ENCODE measurements at places on chromosomes 12 and 14.

GRCh38 chr12:85516667-85517325 lies 236.8 kb downstream of the ALX1 start:
- DNase-seq, result no peak

- no peak for DNase-seq
Measured at GRCh38 chr14:74670726-74671411, 42.0 kb downstream of the AREL1 start.

GRCh38 chr12:113136128-113136989 lies 798 bp upstream of the RASAL1 start:
- no peak for DNase-seq

- no peak for DNase-seq
Measured at GRCh38 chr12:51972849-51973273, 21.4 kb downstream of the ACVR1B start.

GRCh38 chr12:108921946-108922345 lies 42.1 kb downstream of the DAO start:
- no peak for DNase-seq

DNA sequence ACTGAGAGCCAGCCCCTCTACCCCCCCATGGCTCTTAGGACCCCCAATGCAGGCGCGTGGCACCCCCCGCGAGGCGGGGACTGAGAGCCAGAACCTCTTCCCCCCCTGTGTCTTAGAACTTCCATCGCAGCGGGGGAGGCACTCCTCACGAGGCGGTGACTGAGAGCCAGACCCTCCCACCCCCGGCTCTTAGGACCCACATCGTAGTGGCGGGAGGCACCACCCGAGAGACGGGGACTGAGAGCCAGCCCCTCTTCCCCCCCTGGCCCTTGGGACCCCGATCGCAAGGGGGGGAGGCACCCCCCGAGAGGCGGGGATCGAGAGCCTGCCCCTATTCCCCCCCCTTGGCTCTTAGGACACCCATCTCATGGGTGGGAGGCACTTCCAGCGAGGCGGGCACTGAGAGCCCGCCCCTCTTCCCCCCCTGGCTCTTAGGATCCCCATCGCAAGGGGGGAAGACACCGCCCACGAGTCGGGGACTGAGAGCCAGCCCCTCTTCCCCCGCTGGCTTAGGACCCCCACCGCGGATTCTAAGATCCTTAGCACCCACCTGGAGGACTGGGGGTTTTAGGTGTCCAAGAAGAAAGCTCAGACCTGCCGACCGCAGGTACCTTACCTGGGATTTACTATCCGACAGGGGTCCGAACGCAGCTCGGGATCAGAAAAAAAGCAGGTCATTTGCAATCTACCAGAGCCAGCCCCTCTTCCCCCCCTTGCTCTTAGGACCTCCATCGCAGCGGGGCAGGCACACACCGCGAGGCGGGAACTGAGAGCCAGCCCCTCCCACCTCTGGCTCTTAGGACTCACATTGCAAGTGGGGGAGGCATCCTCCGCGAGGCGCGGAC lies 44.9 kb downstream of the DDX11 start:
- DNase-seq, result no peak
